ENCODE measurements at places on chromosomes 6 and 20.

GRCh38 chr6:158031381-158032353 is 50.0 kb downstream of the SYNJ2 start:
- DNase-seq, result peak; percentile 85

DNA sequence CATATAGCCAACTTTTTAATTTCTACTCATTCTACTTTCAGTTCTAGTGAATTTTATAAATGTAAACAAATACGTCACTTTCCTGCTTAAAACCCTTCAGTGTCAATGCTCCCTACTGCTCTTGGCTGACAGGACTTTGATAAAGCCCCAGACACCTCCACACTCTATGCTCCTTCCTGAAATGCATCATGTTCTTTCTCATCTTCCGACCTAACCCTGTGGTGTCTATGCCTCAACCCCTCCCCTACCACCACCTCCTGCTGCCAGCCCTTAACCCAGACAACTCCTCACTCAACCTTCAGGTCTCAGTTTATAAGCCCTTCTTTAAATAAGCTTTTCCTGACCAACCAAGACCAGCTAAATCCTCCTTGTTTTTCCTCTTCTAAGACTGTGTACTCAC is 19.1 kb downstream of the TLDC2 start:
- no peak for DNase-seq

DNA sequence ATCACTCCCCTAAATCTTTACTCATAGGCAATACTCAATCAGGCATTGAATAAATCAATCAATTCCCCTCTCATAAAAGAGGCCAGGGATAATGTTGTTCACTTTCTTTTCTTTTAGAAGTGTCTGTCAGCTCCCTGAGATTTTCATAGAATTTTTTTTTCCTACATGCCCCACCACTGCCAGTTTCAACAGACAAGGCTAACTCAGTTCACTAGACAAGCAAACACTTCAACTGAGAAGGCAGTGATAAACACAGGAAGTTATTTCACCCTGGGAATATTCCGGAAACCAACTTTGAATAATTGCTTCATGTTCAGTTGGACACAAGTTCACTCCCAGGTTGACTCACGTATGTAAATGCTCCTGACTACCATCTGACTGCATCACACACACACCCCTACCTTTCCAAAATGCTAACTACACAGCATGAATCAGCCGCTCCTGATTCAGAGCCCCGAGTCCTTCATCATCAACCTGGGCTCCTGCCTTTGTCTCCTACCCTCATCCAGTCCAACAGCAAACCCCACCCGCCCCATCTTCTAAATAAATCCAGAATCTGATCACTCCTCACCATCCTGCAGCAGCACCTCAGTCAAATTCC is 143.9 kb downstream of the BCAS1 start:
- peak; percentile 100 for DNase-seq

DNA sequence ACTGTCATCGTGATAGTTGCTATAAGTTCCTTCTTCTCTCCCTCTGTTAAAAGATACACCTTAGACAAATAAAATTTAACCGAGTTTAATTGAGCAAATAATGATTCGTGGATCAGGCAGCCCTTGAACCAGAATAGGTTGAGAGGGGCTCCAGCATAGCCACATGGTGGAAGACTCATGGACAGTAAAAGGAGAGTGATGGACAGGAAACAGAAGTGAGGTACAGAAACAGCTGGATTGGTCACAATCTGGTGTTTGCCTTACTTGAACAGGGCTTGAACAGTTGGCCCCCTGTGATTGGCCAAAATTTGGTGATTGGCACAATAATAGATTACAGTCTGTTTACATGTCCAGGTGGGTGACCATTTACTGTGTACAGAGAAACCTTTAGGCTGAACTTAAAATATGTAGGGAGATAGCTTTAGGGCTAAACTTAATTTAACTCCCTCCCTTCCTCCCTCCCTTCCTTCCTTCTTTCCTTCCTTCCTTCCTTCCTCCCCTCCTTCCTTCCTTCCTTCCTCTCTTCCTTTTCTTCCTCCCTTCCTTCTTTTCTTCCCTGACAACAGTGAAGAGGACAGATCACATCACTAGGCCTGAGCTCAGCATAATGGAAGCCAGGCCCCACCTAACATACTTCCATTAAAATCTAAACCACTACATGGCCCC is 531.8 kb upstream of the JARID2 start:
- DNase-seq, result no peak

- DNase-seq, result peak; percentile 77
Measured at GRCh38 chr6:111263837-111264236, 176.5 kb downstream of the SLC16A10 start.

- DNase-seq, result no peak
Measured at GRCh38 chr6:1764397-1764987, 154.8 kb downstream of the FOXC1 start.

- DNase-seq, result no peak
Measured at GRCh38 chr6:43990627-43991619, 136.3 kb downstream of the MRPL14 start.

GRCh38 chr6:143401636-143402370 is 48.7 kb downstream of the ADAT2 start:
- no peak for DNase-seq

DNA sequence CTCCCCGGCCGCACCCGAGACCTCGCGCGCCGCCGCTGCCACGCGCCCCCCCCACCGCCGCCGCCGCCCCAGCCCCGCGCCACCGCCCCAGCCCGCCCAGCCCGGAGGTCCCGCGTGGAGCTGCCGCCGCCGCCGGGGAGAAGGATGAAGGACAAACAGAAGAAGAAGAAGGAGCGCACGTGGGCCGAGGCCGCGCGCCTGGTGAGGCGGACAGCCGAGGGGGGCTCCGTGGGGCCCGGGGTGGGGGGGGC is 426 bp downstream of the ASXL1 start:
- DNase-seq, result no peak

- no peak for DNase-seq
Measured at GRCh38 chr6:22605736-22606135, 36.4 kb downstream of the HDGFL1 start.

DNA sequence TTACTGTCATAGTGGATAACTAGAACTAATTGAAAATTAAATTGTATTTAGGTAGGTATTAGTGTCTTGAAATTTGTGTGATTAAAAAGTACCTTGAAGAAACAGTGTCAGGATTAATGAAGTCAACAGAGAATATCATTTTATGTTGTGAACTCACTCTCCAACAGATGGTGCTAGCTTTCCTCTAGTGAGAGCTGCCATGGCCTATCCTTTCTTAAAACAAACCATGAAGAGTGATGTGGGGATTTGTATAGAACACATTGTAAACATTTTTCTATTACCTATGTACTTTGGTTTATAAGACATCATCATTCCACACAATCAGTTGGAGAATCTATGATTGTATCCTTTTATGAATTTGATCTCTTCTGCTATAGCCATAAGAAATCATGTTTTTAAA is 4.8 kb upstream of the SRSF12 start:
- DNase-seq, result no peak

- DNase-seq, result no peak
Measured at GRCh38 chr20:61400499-61400898, 148.4 kb downstream of the CDH4 start.

DNA sequence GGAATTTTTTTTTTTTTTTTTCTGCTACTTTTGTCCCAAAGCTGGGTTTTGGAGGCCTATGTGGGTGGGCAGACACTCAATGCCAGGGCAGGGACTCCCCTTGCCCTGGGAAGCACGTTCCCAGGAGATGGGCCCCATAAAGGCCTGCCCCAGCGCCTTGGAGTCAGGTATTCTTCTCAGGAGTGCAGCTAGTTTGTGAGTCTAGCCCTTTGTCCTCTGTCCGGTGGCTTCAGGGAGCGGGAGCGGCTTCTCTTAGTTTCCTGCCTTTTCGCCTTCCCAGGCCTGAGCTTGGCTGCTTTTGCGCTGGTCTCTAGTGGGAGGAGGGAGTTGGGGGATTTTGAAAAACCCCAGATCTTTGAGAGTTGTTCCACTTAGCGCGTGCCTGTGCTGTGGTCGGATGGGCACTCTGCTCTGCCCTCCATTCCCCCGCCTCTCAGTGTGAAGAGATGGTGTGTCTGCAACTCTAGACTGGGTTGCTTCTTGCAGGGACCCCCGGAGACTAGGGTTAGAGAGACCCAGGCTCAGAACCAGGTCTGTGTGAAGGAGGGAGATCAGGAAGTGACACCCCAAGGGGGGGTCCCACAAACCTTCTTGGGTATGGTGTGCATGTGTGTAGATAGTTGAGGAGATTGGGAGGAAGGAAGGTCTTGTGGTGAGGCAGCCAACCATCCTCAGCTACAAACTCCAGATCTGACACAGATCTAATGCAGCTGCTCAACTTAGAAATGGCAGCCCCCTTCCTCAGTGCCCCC is 1.3 kb downstream of the PLCG1 start:
- DNase-seq, result no peak

- DNase-seq, result peak; percentile 18
Measured at GRCh38 chr6:127119102-127120022, 891 bp downstream of the RSPO3 start.

- no peak for DNase-seq
Measured at GRCh38 chr6:111767752-111768430, 105.4 kb downstream of the FYN start.

DNA sequence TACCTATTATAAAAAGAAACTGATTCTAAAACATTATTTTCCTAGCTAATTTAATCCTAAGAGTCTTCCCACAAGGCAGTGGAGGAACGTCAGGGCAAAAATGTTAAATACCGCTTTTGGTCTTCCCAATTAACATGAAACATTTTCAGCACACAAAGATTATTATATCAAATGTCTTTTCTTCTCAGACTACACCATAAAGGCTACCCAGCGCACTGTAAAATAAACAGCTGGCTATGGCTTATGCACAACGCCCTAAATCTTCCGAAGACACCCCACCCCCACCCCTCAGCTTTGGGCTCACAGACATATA is 1.0 kb downstream of the NUDT3 start:
- no peak for DNase-seq

DNA sequence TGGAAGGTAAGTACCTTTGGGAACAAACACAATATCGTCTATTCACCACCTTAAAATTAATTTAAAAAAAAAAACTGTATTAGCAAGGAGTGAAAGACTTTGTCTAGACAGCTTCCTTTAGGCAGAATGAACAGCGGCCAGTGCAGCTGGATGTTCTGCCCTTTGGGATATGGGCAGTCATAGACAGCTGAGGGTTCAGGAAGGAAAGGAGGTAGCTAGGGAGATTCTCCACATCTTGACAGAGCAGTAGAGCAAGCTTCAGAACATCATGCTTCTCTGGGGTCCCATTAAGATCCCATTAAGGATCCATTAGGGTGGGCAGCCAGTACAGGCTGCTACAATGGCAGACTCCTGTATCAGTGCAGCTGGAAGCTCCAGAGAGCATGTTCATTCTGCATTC is 46.5 kb upstream of the PLCB4 start:
- DNase-seq, result no peak

DNA sequence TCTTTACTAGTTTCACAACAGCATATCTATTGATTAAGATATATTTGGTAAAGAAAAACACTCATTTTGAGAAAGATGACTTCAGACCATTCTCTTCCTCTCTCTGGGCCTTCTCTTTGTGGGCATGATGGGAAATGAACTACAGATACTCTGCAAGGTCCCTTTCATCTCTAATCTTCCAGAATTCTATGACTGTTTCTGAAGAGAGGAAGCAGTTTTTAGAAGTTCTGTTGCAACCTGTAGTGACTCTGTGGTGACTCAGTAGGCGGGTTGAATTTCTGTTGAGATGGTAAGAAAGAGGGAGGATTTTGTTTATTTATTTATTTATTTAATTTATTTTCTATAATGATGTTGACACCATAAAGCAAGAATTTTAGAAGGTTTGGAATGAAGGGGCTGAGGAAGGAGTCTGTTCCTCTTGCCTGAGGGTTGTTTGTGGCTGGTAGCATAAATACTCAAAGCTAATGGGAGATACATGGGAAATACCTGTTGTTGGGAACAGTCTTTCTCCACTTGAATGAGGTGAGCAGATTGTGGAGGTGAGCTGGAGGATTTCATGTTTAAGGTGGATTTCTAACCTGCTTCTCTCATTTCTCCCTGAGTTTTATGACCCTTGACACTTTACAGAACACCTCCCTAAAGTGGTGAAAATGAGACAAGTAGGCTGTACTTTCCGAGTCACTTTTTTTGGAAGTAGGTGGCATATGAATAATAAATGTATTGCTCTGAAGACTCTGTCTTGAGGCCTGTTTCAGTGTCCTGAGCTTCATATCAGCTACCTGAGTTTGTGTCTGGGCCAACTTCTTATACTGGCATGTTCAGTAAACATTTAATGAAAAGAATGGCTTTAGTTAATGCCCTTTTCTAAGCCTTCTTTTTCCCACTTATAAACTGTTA is 15.0 kb downstream of the ACSS2 start:
- peak; percentile 72 for DNase-seq

- no peak for DNase-seq
Measured at GRCh38 chr6:42113936-42114636, 28.3 kb downstream of the C6orf132 start.

- no peak for DNase-seq
Measured at GRCh38 chr6:29760328-29760727, 37.1 kb downstream of the HLA-F start.

DNA sequence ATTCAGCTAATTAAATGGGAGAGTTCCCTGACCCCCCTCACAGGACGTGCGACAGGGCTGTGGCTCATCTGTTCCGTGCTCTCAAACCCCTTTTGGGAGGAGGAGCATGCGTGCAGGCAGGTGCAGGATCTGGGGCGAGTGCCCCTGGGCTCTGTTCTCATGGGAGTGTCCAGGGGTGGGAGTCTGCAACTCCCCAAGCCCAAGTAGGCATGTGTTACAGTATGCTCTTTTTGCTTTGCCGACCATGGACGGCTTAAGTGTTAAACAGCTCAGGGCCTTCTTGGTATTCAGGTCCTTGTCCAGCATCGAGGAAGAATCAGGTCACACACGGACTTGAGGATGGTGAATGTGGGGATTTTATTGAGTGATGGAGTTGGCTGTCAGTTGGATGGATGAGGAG is 101.6 kb downstream of the NCOA3 start:
- no peak for DNase-seq

DNA sequence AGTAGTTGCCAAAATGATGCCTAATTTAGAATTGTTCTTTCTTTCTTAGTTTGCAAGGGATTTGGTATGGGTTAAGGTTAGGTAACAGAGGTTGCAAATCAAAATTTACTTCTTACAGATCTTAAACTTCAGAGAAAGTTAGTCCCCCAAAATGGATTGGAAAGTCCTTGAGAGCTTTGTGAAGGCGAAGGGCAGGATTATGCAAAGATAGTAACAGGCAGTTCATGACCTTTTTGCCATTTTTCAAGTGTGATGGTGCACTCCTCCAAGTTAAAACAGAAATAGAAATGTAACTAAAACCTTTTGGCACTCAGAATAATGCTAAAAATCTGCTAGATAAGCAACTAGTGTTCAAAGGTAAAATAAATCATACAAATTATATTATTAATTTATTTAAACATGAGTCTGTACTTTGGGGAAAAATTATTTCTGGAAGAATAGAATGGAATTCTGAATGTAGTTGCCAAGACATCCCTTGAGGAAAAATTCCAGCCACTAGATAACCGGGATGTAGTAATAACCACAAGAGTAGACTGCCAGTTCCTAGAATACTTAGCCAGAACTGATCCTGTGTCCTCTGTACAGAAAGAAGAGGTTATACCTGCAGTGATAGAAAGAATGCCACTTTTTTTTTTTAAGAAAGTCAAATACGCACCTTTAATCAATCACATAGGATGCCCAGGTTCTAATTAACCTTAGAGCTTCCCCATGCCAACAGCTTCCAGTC is 31.8 kb upstream of the DAAM2 start:
- DNase-seq, result no peak
